ENCODE measurements at places on chromosomes 1 and 21. TPM values are rescaled to one million over a fixed set of nuclear protein-coding genes. Genes with fewer than 3 reads are reported as not detected.

- no peak for DNase-seq
These were observed 207.5 kb downstream of the MATN1 start for GRCh38 chr1:30515755-30516484.

GRCh38 chr21:37372127-37372731, 5.7 kb downstream of the DYRK1A start:
- DNase-seq, result no peak

The TRABD2B gene
- total RNA-seq, result 3.0 TPM

DNA sequence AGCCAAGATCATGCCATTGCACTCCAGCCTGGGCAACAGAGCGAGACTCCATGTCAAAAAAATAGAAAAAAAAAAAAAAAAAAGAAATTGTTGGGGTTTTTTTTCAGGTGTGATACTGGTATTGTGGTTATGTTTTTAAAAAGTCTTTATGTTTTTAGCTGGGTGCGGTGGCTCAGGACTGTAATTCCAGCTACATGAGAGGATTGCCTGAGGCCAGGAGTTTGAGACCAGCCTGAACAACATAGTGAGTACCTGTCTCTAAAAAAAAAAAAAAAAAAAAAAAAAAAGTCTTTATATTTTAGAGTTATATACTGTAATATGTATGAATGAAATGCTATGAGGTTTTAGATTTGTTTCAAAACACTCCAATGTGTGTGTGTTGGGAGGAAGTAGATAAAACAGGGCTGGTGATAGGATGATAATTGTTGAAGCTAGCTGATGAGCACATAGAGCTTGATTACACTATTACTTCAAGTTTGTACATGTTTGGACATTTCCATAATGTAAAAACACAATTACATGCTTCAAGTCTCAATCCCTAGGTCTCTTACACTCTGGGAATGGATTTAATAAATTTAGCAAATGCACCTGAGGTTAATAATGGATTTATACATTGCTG, 30.2 kb upstream of the ATP5PO start:
- DNase-seq, result no peak

DNA sequence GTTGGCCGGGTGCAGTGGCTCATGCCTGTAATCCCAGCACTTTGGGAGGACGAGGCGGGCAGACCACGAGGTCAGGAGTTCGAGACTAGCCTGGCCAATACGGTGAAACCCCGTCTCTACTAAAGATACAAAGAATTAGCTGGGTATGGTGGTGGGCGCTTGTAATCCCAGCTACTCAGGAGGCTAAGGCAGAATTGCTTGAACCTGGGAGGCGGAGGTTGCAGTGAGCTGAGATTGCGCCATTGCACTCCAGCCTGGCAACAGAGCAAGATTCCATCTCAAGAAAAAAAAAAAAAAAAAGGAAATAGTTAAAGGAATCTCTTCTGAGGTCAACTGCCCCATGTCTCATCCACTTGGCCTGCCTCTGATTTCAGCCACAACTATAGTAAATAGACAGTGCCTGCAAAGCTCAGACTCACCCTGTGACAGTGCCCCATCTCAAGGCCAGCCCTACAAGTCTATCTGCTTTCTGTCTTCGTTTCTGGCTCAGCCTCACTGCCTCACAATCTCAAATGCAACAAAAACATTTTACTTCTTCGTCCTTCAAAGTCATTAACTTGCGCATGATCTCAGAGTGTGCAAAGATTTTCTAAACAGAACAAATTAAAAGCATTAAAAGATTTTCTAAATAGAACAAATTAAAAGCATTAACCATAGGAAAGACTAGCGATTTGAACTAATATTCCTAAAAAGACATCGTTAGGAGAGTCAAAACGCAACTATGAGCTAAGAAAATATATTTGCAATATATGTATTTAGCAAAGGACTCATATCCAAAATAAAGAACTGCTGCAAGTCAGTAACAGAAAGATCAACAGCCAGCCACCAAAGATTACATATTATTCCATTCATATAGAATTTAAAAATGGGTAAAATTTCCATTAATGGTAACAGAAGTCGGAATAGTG, 65.0 kb upstream of the PRDX6 start:
- no peak for DNase-seq

DNA sequence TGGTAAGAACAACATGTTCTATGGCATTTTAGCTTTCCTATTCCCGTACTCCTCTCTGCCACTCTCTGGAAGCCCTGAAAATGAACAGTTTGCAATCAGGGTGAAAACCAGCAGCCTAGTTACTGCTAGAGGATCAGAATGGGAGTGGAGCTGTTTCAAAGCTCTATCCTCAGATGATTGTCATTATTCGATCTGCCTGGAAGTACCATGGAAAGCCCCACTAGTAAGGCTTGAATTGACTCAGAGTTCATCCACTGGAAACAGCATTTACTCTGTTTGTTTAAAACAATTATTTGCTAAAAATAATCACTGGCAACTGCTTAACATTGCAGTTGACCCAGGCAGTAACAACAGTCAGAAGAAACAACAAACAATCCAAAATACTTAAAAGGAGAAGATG, 91.2 kb downstream of the USH2A start:
- DNase-seq, result no peak

DNA sequence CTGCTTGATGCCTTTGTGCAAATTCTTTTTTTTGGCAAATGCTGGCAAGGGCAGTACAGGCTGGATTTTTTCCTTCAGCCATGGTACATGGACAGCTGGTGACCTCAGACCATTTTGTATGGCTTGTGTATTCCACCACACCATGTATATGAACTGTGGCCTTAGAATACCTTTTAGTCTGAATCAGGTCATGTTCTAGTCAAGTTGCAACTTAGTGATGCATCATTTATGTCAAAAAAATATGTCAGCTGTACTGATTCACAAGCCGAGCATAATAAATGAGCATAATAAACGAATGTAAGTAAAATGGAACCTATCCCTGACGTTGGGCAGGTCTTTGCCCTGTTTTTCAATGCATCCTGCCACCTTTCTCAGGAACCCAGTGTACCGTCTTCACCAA, 219.7 kb upstream of the RUNX1 start:
- no peak for DNase-seq

- no peak for DNase-seq
These were observed 16.6 kb downstream of the TRIM62 start for GRCh38 chr1:33165209-33165608.

The LAMC1 gene
- 314 TPM for total RNA-seq

The SAMD13 gene
- 1.0 TPM for total RNA-seq

- DNase-seq, result no peak
These were observed 132.8 kb downstream of the SNX7 start for GRCh38 chr1:98794196-98794886.

- no peak for DNase-seq
These were observed 407 bp downstream of the IGSF3 start for GRCh38 chr1:116667078-116667574.

DNA sequence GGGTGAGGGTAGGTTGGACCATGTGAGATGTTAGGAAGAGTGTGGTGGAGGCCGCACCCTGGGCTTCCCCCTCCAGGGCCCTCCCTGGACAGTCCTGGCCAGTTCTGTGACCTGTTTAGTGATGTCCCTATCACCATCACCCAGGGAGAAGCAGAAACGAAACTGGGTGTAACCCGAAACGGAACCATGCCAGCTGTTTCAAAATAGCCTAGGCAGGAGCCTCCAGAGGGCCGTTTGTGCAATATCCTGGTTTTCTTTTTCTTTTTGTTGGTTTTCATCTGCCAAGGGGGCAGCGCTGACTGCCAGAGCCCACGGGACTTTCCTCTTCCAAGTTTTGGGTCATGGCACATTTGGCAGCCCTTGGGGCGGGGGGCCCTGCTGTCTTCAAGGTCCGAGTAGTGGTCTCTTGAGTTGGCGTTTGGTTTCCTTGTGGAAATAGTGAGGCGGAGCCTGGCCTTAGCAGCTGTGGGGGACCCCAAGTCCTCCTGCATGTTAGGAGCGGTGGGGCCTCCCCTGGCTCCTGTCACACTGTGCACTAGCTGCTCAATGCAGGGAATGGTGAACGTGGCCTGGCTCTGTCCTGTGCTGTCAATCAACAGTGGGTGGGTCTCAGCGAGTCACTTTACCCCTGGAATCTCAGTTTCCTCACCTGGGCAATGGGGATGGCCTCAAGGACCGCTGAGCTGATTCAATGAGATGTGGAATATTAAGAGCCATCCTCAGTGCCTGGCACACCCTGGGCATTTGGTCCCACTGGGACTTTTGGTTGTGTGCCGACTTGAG, 90.7 kb downstream of the ARHGEF10L start:
- peak; percentile 81 for DNase-seq

The FOXD2 gene
- total RNA-seq, result 31.5 TPM

DNA sequence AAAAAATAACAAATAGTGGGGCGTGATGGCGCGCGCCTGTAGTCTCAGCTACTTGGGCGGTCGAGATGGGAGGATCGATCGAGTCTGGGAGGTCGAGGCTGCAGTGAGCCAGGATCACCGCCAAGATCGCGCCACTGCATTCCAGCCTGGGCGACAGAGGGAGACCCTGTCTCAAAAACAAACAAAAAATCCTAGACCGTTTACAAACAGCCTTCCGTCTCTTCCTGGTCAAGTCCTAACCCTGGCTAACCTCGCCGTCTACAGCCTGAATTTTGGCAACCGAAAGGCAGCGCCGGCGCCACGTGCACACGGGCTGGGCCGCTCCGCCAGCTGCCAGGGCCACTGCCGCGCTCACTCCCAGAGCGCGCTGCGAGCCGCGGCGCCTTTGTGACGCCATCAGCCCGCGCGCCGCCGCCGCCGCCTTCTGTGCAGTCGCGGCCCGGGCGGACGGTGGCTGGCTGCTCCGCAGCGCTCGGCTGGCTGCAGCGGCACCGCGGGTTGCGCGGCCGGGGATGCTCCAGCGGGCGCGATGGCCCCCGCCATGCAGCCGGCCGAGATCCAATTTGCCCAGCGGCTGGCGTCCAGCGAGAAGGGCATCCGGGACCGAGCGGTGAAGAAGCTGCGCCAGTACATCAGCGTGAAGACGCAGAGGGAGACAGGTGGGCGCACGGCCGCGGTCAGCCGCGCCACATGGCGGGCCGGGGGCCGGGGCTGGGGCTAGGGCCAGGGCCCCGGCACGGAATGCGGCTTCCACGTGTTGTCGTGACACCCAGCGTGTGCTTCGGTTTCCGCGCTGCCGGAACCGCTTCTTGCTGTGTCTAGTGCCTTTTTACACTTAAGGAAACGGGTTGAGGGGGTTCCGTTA, at the start of the genes HSF2BP and RRP1B:
Gene HSF2BP, minus strand, starts transcription at position 353 of the 865 bp plus-strand sequence. CDS start 1,392 bp downstream, outside the sequence.
Gene RRP1B, plus strand, starts transcription at position 425 of the 865 bp plus-strand sequence. Its CDS starts 105 bp downstream, at position 530.
- DNase-seq, result peak; percentile 71

DNA sequence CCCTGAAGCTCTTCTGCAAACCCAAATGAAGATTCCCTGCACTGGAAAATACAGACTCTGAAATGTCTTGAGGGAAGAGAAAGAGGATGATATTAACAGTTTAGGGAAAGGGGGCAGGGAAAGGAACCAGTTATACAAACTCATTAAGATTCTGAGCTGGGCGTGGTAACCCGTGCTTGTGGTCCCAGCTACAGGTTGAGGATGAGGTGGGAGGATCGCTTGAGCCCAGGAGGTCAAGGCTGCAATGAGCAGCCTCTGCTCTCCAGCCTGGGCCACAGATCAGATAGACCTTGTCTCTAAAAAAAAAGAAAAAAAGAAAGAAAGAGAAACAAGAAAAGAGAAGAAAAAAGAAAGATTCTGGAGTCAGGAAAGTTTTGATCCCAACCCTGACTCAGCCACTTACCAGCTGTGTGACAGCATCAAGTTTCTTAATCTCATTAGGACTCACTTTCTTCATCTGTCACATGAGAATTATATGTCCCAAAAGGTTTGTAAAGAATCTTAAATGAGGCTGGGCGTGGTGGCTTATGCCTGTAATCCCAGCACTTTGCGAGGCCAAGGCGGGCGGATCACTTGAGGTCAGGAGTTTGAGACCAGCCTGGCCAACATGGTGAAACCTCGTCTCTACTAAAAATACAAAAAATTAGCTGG, 53.9 kb downstream of the OPTC start:
- no peak for DNase-seq

DNA sequence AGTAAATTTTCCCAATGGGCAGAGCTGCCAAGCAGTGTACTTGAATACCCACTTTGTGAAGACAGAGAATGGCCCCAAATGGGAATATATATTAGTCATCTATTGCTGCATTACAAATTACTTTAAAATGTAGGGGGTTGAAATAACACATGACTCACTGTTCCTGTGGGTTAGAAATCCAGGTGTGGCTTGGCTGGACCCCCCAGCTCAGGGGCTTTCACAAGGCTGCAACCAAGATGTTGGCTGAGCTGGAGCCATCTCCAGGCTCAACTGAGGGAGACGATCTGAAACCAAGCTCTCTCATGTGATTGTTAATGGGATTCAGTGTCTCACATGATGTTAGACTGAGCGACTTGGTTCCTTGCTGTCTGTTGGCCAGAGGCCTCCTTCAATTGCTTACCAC, 33.4 kb upstream of the ARHGAP29 start:
- DNase-seq, result no peak

- no peak for DNase-seq
These were observed 20.8 kb downstream of the EYA3 start for GRCh38 chr1:28067523-28068090.

GRCh38 chr1:159953536-159954515, at the start of gene SLAMF9:
TSS of gene SLAMF9 (minus strand) at chr1:159954237. CDS start at chr1:159954137, 100 bp downstream.
- DNase-seq, result no peak

The S100A14 gene
- total RNA-seq, result 15.3 TPM
